ENCODE measurements at places on chromosomes 1 and 21.

GRCh38 chr1:87820668-87821334 lies 492.1 kb downstream of the LMO4 start:
- H3K36me3 ChIP-seq = no peaks in the 10 kb centered on the region
- no peaks in the 10 kb centered on the region for H3K4me1 ChIP-seq
- DNase-seq = no peak

DNA sequence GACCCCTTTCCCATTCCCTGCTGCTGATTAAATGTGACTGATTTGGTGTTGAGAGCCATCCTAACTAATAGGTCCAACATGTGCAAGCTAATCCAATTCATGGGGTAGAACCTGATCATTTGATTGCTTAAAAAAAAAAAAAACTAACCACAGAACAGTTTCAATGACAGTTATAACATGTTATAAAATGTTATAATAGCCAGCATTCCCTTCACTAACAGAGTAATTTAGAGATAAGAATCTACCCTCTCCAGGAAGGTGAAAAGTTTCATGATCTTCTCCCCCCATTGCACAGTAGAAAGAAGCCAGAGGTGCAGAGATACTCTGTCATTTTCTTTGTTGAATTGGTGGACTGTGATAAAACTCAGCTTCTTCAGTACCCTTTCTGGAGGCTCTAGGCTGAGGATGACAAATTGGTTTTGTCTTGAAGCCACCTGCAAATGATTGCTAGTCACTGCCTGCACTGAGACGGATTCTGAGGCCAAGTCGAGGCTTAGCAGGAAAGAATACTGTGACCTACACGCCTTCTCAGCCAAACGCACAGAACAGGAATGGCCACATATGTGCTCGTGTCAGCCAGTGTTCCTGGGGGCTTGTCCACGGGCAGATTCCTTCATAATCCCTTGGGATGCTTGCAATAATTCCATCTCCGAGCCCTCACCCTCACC lies 215.7 kb upstream of the IRF2BP2 start:
- no peaks in the 10 kb centered on the region for H3K27me3 ChIP-seq
- DNase-seq = no peak
- no peak overlapping the region for H3K27ac ChIP-seq
- H3K36me3 ChIP-seq = no peaks in the 10 kb centered on the region

DNA sequence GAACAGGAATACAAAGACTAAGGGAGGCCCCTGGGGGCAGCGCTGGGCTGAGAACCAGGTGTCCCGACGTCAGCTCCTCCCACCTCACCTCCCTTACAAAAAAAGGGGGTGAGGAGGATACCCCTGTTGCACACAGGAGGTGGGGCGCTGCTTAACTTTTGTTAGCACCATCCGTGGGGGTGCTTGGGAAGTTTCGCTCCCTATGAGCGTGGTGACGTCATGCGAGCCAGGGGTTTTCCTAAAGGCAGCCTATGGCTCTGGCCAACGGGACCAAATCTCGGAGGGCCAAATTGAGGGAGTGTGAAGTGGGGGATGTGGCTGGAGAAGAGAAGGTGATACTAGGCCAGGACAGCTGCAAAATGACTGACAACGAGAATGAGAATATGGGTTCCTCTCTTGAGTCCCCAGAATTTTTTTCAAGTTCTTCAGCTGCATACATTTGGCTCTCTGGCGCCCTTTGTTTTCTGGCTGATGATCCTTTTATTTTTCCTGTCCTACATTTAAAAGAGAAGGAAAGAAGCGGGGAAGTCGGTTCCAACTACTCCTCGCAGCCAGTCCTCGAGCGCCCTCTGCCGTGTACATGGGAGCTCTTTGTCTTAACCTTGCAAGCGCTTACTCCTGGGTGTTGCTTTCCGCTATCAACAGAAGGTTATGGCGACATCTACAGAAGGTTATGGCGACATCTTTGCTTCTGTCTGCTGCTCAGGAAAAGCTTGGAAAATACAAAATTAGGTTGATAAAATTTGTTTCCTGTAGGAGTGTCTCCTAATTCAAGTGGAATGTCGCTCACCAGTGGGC lies 48.0 kb upstream of the ZC3H11B start:
- no peak overlapping the region for H3K27ac ChIP-seq
- DNase-seq = peak; percentile 91
- H3K4me1 ChIP-seq = no peaks in the 10 kb centered on the region
- no peak overlapping the region for H3K4me3 ChIP-seq

DNA sequence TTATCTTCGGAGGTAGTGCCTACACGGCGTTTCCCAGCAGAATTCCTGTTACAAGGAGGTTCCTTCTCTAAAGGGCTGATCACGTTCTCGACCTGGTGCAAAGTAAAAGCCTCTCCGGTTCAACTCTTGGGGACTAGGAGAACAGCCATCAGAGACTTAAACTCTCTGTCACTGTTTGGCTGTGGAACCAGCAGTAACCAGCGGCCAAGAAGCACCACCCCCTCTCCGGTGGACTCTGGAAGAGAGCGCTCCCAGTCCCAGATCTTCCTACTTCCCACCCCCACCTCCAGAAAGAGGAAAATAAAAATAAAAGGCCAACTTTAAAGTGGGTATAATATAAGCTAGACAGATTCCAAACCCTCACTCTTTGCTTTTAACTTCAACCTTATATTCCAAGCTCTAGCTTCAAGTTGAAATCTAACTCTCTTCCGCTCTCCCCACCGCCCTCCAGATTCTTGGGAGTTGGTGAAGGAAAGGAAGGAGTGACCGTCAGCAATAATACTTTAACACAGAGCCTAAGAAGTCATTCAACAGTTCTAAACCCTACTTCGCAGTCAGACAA lies 2.9 kb downstream of the BRINP3 start:
- peaks cover 7% of the 10 kb centered on the region for H3K4me1 ChIP-seq
- no peak overlapping the region for H3K4me3 ChIP-seq
- H3K36me3 ChIP-seq = no peaks in the 10 kb centered on the region
- no peak for DNase-seq
- H3K27ac ChIP-seq = no peak overlapping the region
- peaks cover 11% of the 10 kb centered on the region for H3K27me3 ChIP-seq

- H3K27ac ChIP-seq = peak overlapping the region; percentile 87
- H3K4me3 ChIP-seq = no peak overlapping the region
- DNase-seq = no peak
- peaks cover 72% of the 10 kb centered on the region for H3K4me1 ChIP-seq
- no peaks in the 10 kb centered on the region for H3K27me3 ChIP-seq
- no peaks in the 10 kb centered on the region for H3K36me3 ChIP-seq
Measured at GRCh38 chr1:21298981-21299391, 8.7 kb upstream of the ECE1 start.

DNA sequence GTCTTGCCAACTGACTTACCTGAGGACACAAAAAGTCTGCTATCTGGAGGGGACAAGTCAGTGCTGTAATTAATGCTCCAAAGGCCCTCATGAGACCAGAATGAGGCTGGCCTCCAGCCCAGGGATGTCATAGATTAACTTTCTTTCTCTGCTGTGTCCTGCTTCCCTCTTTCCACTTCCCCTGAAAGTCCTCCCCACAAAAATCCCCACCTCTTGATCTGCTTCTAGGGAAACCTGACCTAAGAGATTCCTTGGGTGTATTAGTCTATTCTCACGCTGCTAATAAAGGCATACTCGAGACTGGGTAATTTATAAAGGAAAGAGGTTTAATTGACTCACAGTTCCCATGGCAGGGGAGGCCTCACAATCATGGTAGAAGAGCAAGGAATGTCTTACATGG lies 39.2 kb downstream of the RUNX3 start:
- H3K27ac ChIP-seq = no peak overlapping the region
- no peaks in the 10 kb centered on the region for H3K4me1 ChIP-seq

GRCh38 chr1:192516776-192517297 lies 58.7 kb upstream of the RGS1 start:
- no peaks in the 10 kb centered on the region for H3K27me3 ChIP-seq
- H3K4me3 ChIP-seq = no peak overlapping the region
- no peaks in the 10 kb centered on the region for H3K36me3 ChIP-seq
- H3K27ac ChIP-seq = no peak overlapping the region
- no peaks in the 10 kb centered on the region for H3K4me1 ChIP-seq

- no peak overlapping the region for H3K27ac ChIP-seq
- H3K4me1 ChIP-seq = peaks cover 5% of the 10 kb centered on the region
- no peak overlapping the region for H3K4me3 ChIP-seq
Measured at GRCh38 chr1:176211396-176212165, 4.5 kb upstream of the COP1 start.

- no peak overlapping the region for H3K4me3 ChIP-seq
- no peaks in the 10 kb centered on the region for H3K4me1 ChIP-seq
- no peaks in the 10 kb centered on the region for H3K27me3 ChIP-seq
- no peak overlapping the region for H3K27ac ChIP-seq
Measured at GRCh38 chr1:175803413-175803812, 60.0 kb upstream of the TNR start.

- no peaks in the 10 kb centered on the region for H3K27me3 ChIP-seq
- no peaks in the 10 kb centered on the region for H3K36me3 ChIP-seq
Measured at GRCh38 chr1:44854970-44855369, 11.9 kb upstream of the PTCH2 start.

GRCh38 chr1:87686136-87686495 lies 357.4 kb downstream of the LMO4 start:
- H3K4me1 ChIP-seq = no peaks in the 10 kb centered on the region
- no peak overlapping the region for H3K27ac ChIP-seq
- H3K36me3 ChIP-seq = no peaks in the 10 kb centered on the region
- no peak for DNase-seq

DNA sequence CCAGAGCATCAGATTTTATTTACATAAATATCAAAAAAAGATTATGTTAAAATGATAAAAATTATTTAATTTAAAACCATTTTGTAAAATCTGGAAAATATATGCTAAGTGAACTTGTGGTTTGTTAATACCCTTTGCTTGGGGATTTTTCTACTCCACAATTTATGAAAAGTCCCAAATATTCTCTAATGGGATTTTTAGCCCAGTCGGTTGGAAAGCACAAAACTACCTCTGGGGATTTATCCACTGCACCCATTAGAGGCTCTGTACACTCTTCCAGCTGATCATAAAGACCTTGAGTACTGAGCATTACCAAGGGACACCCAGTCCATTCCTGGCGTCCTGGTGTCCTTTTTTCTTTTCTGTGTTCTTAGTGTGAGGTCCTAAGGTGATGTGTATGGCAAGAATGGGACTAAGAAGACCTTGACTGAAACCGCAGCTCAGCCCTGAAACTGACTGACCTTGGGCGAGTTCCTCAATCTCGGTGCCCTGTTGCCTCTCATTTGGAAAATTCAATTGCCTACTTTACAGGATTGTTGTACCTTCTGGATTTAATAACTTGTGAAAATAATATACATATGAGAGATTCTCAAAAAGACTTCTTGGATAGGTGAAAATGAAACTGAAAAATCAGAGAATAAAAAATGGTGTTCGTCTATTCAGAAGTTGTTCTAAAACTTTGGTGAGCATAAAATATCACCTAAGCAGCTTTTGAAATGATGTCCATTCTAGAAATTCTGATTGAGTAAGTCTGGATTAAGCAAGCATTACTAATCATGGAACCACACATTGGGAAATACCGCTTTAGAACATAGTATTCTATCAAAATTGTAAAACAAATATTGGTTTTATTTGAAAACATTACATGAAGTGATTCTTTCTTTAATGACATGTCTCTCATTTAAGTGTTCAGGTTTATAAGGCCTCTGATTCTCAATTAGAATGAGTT lies 21.5 kb upstream of the SAMSN1 start:
- H3K27me3 ChIP-seq = no peaks in the 10 kb centered on the region
- no peak overlapping the region for H3K4me3 ChIP-seq
- no peaks in the 10 kb centered on the region for H3K36me3 ChIP-seq
- H3K4me1 ChIP-seq = no peaks in the 10 kb centered on the region

- H3K4me3 ChIP-seq = no peak overlapping the region
- H3K27me3 ChIP-seq = no peaks in the 10 kb centered on the region
- no peaks in the 10 kb centered on the region for H3K4me1 ChIP-seq
- H3K36me3 ChIP-seq = no peaks in the 10 kb centered on the region
- DNase-seq = no peak
Measured at GRCh38 chr1:67148516-67149178, 13.9 kb upstream of the C1orf141 start.

- H3K4me3 ChIP-seq = no peak overlapping the region
- H3K27ac ChIP-seq = no peak overlapping the region
- no peaks in the 10 kb centered on the region for H3K36me3 ChIP-seq
Measured at GRCh38 chr1:115377411-115377810, 39.4 kb upstream of the NGF start.

Data from adrenal gland (tissue), 19 donors.